HS-5 (cell line): ENCODE measurements at places on chromosomes 5 and 9.

GRCh38 chr5:180140079-180140554 lies 68.6 kb upstream of the RNF130 start:
- no peak for DNase-seq

GRCh38 chr5:129496421-129496820 lies 36.3 kb downstream of the ADAMTS19 start:
- no peak for DNase-seq

GRCh38 chr9:108665521-108666239 lies 190.1 kb downstream of the ACTL7B start:
- DNase-seq, result no peak

GRCh38 chr5:14572385-14572784 lies 9.2 kb upstream of the OTULINL start:
- DNase-seq, result no peak

- DNase-seq, result peak; percentile 47
These were observed 12.6 kb upstream of the TMEM38B start for GRCh38 chr9:105681724-105682123.

DNA sequence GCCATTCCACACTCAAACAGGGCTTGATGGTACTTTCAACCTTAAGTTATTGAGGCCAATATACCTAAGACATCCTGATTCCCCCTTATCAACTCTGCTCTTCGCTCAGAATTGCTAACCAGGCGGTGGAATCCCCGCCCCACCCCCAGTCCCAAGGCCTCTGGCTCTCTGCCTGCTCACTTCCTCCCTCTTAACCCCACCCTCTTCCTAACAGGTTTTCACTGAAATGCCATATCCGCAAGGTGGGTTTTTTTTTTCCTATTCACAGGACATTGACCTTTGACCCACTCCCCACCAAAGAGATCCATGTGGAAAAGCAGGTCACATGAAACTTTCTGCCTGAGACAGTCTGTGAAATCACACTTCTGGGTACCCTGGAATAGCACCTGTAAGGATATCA lies 66.6 kb upstream of the IFNK start:
- no peak for DNase-seq

- no peak for DNase-seq
These were observed at the start of gene RASEF for GRCh38 chr9:83062651-83063527. TSS of gene RASEF (minus strand) at chr9:83063142. CDS start at chr9:83062867, 275 bp downstream.

DNA sequence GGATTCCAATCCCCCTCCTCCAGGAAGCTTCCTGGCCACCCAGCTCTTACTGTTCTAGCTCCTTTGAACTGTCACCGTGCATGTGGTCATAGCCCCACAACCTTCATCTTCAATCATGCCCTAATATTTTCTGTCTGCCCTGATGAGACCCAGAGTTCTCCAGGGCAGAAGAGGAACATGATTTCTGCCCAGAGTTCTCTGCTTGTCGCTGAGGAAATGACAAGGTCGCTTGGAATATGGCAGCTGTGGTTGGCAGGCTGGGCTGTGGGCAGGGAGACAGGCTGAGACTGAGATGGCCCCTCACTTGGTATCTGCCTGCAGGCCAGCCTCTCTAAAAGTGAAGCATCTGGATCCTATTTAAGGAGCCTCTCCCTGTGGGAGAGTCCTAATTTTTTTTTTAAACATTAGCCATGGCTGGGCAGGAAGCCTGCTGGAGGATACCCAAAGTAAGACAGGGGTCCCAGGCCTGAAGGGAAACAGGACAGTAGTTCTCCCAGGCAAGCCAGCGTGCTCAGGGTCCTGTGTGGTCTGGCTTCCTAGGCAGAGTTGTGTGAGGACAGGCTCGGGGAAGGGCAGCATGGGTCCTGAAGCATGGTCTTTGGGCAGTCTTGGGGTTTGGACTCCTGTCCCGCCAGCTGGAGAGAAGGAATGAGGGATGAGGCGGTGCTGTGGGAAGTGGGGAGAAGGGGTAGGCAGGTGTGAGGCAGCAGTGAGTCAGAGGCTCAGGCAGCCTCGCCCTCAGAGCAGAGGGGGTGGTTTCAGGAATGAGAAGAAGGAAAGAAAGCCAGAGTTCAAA lies 242.1 kb downstream of the FSTL4 start:
- peak; percentile 10 for DNase-seq

- no peak for DNase-seq
These were observed 106.1 kb downstream of the PCSK1 start for GRCh38 chr5:96326902-96327301.

- no peak for DNase-seq
These were observed 4.6 kb downstream of the EPB41L4B start for GRCh38 chr9:109316207-109316640.

GRCh38 chr9:114056527-114056926 lies 21.6 kb downstream of the AMBP start:
- no peak for DNase-seq

DNA sequence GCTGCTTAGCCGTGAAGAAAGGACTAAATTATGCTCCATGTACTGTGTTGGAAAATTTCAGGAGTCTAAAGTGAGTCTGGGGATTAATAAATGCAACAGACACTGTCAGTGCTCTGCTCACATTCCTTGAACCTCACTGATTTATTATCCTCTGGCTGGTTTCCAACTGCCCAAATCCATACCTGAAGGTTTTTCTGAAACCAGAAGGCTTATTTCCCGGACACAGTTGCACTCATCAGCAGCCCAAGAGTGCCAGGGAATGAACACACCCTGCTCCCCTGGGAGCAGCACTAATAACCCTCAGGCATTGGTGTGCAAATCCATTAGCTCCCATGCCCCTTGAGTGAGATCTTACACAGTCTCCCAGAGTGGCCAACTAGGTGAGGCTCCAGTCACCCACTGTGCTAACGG lies 38.7 kb downstream of the F2R start:
- DNase-seq, result no peak

GRCh38 chr9:132703336-132703735 lies 33.1 kb downstream of the GTF3C4 start:
- DNase-seq, result no peak

DNA sequence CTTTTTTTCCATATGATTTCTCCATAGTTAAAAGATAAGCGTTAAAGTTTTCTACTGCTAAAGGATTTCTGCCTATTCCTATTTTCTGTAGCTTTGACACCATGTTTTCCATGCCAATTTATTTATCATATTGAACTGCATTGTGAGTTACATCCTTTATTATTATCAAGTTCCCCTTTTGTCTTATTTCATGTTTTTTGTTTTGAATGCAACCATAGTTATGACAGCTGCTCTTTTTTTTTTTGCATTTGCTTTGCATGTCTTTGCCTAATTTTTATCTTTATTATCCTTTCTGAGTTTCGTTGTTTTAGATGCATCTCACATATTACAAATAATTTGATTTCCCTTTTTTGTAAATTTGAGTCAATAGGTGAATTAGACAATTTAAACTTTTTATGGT lies 161.5 kb downstream of the DEPDC1B start:
- DNase-seq, result no peak

GRCh38 chr5:1555808-1556731 lies 32.3 kb upstream of the LPCAT1 start:
- DNase-seq, result no peak

GRCh38 chr9:105473221-105473620 lies 25.4 kb downstream of the FSD1L start:
- no peak for DNase-seq

DNA sequence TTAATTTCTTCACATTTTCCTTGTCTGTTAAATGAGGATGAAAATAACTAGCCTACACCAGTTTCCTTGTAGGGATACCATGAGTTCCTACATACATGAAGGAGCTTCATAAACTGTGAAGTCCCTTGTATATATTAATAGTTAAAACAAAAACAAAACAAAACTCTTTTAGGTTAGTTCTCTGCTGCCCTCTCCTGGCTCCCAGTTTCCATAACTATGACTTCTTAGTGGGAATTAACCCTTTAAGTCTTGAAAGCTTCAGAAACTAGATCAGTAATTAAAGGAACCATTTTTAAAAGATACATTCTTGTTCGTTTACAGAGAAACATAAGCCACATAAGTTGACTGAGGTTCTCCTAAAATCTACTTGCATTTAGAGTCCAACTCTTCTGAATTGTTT lies 500.0 kb upstream of the C9orf72 start:
- peak; percentile 42 for DNase-seq

- DNase-seq, result no peak
These were observed 13.3 kb downstream of the PHF2 start for GRCh38 chr9:93589688-93590087.

DNA sequence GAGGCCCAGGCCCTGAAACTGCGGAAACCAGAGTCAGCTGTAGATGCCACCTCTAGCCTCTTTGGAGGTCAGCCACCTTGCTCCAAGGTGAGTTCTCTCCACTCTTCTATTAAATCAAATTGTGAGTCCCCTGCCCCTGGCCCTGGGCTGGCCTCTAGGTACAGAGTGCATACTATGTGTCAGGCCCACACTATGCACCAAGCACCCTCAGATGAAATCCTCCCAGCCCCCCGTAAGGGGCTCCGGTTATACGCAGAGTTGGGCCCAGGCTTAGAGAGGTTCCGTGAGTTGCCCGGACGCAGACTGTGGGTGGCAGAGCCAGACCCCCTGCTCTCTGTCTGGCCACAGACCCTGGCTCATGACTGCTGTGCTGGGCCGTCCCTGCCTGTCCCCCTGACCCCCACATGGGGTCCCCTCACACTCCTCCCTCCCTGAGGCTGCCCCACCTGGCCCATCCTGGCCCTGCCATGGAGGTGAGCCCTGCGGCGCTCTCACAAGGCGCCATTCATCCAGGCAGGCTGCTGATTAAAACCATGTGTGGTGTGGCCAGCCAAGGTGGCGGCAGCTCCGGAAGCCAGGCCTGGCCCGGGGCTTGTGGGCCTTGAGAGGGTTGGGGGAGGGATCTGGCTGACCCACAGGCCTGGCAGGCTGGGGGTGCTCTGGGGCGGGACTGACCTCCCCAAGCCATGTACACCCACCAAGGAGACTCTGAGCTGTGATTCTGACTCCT lies 65.5 kb upstream of the SYNPO start:
- DNase-seq, result no peak

DNA sequence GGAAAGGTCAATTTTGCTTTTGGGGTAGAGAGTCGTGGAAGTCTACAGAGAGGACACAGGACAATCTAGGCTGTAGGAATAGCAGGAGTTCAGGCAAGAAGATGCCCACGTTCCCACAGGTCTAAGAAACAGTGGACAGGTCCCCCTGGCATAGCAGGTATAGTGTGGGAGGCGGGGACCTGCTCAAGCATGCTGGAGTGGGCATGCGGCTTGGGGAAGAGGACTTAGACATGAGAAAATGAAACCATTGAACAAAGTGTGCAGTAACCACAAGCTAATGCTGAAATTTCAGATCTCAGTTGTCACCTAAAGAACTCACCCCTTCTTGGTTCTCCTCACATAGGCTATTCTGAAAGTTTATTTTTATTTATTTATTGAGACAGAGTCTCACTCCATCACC lies 142.8 kb upstream of the EFNA5 start:
- no peak for DNase-seq

DNA sequence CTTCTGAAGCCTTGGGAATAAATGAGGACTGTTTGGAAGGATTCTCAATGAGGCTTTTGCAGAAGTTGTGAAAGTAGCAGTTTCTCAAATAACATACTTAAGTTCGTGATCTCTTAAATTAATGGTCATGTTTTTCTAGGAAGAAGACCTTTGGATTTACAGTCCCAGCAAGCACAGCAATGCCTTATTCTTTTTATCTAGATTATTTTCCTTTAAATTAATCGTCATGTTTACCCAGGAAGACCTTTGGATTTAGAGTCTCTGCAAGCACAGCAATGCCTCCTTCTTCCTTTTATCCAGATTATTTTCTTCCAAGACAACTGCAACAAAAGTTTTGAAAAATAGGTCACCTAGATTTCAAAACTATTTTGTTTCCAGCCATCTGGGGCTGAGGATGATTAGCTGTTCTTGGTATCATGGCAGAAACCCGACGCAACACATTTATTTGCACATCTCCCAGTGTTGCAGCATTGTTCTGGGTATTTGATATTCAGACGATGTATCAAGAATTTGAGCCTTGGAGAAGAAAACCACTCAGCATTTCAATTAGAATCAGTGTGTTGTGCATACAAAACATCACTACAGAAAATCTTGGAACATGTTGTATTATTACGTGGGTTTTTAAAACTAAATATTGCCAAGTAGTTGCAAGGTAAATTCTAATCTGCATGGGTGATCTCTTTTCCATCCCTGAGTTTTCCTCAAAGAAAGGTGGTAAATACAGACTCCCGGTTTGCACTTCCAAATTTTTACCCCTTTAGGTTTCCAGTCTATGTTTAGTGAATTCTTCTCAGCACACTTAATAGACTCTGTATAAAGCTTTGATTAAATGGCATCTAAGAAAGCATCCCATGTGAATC lies 50.9 kb downstream of the JAKMIP2 start:
- DNase-seq, result no peak

DNA sequence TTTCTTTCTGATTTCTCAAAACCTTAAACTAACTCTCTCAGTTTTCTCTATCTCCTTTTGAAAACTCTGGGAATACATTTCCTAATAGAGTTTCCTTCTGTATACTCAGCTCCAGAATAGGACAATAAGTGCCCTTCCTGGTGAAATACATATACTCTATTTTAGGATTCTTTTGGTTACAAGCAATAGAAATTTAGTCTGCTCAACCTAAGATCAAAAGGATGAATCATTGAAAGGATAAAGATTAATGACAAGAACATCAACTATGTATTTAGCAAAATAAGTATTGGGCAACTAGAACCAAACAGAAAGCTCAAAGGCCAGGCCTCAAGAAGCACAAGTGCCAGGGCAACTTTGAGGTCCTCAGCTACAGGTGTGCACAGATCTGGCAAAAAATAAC lies 127.1 kb downstream of the ADAMTSL1 start:
- no peak for DNase-seq

- peak; percentile 78 for DNase-seq
These were observed 688 bp downstream of the SNX24 start for GRCh38 chr5:122846051-122846550.

- no peak for DNase-seq
These were observed 79.1 kb upstream of the GPR151 start for GRCh38 chr5:146595088-146595487.

- no peak for DNase-seq
These were observed 117.9 kb upstream of the GRIA1 start for GRCh38 chr5:153372425-153373129.

DNA sequence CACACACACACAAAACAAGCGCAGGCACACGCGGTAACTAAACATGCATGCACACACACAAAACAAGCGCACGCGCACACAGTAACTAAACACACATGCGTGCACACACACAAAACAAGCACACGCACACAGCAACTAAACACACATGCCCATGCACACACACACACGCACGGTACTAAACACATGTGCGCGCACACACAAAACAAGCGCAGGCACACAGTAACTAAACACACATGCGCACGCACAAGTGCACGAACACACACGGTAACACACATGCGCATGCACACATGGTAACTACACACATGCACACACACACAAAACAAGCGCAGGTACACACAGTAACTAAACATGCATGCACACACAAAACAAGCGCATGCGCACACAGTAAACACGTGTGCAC lies 19.9 kb upstream of the SLC6A3 start:
- DNase-seq, result no peak

DNA sequence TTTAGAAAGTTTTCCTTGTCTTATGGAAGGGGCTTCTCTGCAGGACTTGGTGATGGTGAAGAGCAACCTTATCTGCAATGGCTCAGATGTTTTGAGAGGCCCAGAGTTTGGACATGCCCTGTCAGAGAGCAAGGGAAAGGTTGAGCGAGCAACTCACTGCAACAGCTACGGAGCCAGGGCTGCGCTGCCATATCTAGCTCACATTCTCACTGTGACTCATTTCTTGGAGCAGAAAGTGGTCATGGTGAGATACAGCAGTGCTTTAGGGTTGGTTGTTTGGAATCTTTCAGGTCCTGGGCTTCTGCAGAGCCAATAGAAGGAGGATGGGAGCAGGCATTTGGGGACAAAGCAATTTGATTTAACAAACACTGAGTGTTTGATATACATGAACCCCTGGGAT lies 12.3 kb downstream of the GLRA1 start:
- no peak for DNase-seq
